Fibroblast of mammary gland (primary cell): ENCODE measurements at places on chromosomes 12 and 14.

DNA sequence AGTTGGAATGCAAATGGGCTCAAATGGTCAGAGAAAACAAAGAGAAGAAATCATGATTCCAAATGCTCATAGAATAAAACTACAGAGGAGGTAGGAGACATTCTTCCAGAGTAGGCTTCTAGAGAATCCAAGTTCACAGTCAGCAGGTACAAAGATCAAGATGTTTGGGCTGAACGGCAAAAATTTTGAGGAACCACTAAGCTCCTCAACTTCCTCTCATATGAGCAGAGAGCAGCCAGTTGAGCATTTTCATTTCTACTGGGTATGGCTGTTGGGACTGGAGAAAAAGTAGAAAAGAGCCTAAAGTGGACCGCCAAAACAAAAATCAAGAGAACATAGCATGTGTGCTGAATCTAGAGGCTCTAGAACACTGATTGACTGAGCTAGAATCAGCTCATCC is 73.8 kb upstream of the ARID2 start:
- no peak for DNase-seq

- no peak for DNase-seq
These were observed 154.3 kb downstream of the STXBP6 start for GRCh38 chr14:24895622-24896021.

DNA sequence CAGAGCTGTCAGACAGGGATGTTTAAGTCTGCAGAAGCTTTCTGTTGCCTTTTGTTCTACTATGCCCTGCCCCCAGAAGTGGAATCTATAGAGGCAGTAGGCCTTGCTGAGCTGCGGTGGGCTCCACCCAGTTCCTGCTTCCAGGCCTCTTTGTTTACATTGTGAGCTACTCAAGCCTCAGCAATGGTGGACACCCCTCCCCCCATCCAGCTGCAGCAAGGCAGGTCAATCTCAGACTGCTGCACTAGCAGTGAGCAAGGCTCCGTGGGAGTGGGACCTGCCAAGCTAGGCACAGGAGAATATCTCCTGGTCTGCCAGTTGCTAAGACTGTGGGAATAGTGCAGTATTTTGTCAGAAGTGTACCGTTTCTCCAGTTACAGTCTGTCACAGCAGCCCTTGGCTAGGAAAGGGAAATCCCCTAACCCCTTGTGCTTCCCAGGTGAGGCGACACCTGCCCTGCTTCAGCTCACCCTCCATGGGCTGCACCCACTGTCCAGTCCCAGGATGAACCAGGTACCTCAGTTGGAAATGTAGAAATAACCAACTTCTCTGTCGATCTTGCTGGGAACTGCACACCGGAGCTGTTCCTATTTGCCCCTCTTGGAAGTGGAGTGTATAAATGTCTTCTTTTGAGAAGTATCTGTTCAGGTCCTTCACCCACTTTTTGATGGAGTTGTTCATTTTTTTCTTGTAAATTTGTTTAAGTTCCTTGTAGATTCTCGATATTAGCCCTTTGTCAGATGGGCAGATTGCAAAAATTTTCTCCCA is 213.5 kb upstream of the SLC38A2 start:
- peak; percentile 65 for DNase-seq

DNA sequence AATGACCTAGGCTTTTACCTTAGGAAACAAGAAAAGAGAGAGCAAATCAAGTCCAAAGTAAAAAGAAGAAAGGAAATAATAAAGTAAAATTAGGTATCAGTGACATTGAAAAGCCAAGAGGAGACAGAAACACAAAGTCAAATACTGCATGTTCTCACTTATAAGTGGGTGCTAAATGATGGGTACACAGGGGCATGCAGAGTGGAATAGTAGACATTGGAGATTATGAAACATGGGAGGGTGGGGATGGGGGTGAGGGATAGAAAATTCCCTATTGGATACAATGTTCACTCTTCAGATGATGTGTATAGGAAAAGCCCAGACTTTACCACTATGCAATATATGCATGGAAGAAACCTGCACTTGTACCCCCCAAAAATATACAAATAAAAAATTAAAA is 35.1 kb upstream of the CLMN start:
- DNase-seq = no peak

GRCh38 chr12:4947253-4947652 is 37.5 kb downstream of the KCNA1 start:
- DNase-seq = no peak

- peak; percentile 31 for DNase-seq
These were observed 7.1 kb downstream of the SETD1B start for GRCh38 chr12:121810833-121811433.

DNA sequence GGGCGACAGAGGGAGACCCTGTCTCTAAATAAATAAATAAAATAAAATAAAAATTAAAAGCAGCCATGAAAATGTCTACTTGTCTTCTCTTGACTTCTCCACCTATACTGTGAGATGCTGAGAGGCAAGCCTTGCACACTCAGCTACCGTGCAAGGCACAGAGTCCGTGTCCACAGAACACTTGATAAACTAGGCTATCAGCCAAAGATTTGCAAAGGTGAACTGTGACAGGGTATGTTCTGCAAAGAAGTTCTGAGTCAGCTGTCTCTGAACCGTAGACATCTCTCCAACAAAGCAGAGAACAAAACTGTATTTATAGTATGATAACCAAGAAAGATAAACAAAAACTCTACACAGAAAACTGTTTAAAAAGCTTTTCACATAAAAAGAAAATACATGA is 35.5 kb downstream of the STXBP6 start:
- DNase-seq = no peak

GRCh38 chr14:100599981-100600380 is 12.8 kb upstream of the BEGAIN start:
- no peak for DNase-seq

- DNase-seq = no peak
These were observed 29.5 kb upstream of the HSPB8 start for GRCh38 chr12:119149270-119149669.

- peak; percentile 9 for DNase-seq
These were observed 49.0 kb downstream of the GPHB5 start for GRCh38 chr14:63269561-63270225.
